ENCODE measurements at places on chromosomes 1 and 21.
A peak's percentile ranks its signal among the peaks of the same experiment; 100 is the strongest.

GRCh38 chr1:230350208-230350921 lies 75.8 kb downstream of the PGBD5 start:
- H3K36me3 ChIP-seq = no peaks in the 10 kb centered on the region
- H3K4me3 ChIP-seq = no peak overlapping the region
- no peaks in the 10 kb centered on the region for H3K27me3 ChIP-seq
- no peak overlapping the region for H3K27ac ChIP-seq
- DNase-seq = no peak

DNA sequence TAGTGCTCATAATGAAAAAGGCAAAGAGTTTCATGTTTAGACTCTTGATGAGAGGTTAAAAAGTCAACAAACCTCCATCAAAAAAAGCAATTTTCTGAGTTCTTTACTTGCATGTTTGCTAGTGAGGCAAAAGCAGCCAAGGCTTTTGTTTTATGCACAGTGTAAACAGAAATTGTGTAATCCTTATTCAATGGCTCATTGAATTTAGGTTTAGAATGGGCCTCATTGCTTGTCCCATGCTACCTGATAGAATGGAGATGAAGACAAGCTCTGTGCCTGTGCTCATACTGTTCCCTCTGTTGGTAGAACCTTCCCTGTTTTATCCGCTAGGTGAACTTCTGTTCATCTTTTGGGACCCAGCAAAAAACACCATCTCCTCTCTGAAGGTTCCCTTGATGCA lies 10.0 kb upstream of the LRRC8D start:
- H3K27ac ChIP-seq = no peak overlapping the region
- H3K27me3 ChIP-seq = no peaks in the 10 kb centered on the region
- H3K4me1 ChIP-seq = no peaks in the 10 kb centered on the region

DNA sequence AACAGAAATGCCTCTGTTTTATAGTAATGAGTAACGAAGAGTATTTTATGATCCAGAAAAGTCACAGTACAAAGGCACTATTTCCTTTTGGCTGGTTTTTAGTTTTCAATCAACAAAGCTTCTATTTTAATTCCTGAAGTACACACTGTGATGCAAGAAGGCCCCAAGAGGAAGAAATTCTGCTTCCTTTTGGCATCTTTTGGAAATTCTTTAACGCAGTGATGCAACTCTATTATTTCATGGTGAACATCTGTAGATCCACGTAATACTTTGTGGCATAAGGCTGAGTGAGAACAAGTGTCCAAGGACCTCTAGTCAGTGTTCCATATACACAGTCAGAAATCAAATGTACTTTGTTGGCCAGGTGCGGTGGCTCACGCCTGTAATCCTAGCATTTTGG lies 137.5 kb downstream of the TGFB2 start:
- no peaks in the 10 kb centered on the region for H3K27me3 ChIP-seq
- no peaks in the 10 kb centered on the region for H3K36me3 ChIP-seq
- H3K4me3 ChIP-seq = no peak overlapping the region

GRCh38 chr1:225889743-225890142 lies 797 bp upstream of the LEFTY1 start:
- no peak overlapping the region for H3K27ac ChIP-seq
- H3K4me3 ChIP-seq = no peak overlapping the region
- DNase-seq = no peak
- no peaks in the 10 kb centered on the region for H3K27me3 ChIP-seq
- peaks cover 26% of the 10 kb centered on the region for H3K4me1 ChIP-seq

GRCh38 chr1:23062271-23062670 lies 43.0 kb downstream of the KDM1A start:
- H3K36me3 ChIP-seq = peaks cover 68% of the 10 kb centered on the region
- no peak overlapping the region for H3K27ac ChIP-seq
- no peak for DNase-seq
- H3K27me3 ChIP-seq = no peaks in the 10 kb centered on the region

GRCh38 chr1:154198756-154199562 lies 7.1 kb upstream of the TPM3 start:
- peaks cover 3% of the 10 kb centered on the region for H3K4me1 ChIP-seq
- peak; percentile 30 for DNase-seq
- no peak overlapping the region for H3K4me3 ChIP-seq

DNA sequence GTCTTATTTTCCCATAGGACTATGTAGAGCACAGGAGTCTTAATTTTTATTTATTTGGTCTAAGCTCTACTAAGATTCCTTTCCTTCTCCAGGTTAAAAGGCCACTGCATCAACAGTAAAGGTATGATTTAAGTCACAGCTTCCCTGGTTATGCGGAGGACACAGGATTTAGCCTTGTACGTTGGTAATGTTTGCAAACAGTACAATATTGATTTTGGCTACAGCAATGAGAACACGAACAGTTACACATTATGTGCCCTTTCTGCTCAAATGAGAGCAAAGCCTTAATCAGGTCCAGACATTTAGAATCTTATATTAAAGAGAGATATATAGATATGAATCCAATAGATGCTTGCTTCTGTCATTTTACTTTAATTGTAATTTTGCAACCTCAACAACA lies 264.0 kb downstream of the NUF2 start:
- H3K27me3 ChIP-seq = no peaks in the 10 kb centered on the region
- no peaks in the 10 kb centered on the region for H3K36me3 ChIP-seq
- H3K4me1 ChIP-seq = no peaks in the 10 kb centered on the region
- H3K27ac ChIP-seq = no peak overlapping the region
- no peak for DNase-seq
- no peak overlapping the region for H3K4me3 ChIP-seq

DNA sequence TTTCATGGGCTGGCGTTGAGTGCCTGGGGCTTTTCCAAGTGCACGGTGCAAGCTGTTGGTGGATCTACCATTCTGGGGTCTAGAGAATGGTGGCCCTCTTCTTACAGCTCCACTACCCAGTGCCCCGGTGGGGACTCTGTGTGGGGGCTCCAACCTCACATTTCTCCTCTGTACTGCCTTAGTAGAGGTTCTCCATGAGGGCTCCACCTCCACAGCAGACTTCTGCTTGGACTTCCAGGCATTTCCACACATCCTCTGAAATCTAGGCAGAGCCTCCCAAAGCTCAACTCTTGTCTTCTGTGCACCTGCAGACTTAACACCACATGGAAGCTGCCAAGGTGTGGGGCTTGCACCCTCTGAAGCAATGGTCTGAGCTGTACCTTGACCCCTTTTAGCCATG lies 82.1 kb downstream of the CCDC18 start:
- H3K4me3 ChIP-seq = no peak overlapping the region
- peaks cover 17% of the 10 kb centered on the region for H3K36me3 ChIP-seq
- no peak for DNase-seq
- no peaks in the 10 kb centered on the region for H3K4me1 ChIP-seq
- no peak overlapping the region for H3K27ac ChIP-seq

DNA sequence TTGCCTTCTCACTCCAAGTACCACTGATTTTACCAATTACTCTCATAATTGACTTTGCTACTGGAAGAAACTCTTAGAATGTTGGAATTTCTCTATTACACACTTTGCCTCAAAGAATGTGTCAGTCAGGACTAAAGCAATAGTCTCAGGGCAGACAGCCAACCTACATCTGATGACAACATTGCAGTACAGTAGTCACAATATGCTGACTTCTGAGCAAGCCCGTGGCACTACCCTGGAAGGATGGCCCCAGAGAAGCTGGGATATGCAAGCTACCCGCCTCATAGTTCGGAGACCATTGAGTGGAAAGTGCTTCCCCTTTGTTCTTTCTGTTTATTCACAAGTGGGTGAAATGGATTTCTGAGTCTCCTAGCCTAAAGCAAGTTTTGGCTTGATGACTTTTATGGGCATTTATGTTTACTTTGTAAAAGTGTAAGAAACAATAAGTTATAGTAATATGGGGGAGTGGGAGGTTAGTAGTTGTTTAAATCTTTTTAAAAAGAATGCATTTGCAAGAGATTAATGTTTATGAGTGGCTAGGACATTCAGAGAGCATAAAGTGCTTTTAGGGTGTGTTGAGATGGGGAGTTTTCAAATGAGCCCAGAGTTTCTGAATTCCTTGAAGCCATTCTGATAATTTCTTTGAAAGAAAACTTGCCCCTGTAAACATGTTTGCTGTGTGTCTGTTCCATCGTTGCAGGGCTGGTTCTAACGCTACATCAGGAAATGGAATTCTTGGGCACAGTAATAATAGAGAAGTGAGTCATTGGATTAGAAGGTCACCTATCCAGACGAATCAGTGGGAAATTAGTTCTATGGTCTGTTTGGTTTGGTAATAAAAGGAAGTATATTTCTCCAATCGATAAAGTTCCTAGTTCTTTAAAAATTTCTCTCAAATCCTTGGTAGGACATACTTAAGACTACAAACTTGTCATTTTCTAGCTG lies 63.8 kb downstream of the LMO4 start:
- H3K27me3 ChIP-seq = no peaks in the 10 kb centered on the region
- no peak for DNase-seq
- no peak overlapping the region for H3K4me3 ChIP-seq
- H3K4me1 ChIP-seq = no peaks in the 10 kb centered on the region

GRCh38 chr1:44810101-44810761 lies 1.9 kb downstream of the BTBD19 start:
- no peaks in the 10 kb centered on the region for H3K27me3 ChIP-seq
- peaks cover 95% of the 10 kb centered on the region for H3K4me1 ChIP-seq
- H3K27ac ChIP-seq = peak overlapping the region; percentile 100
- H3K36me3 ChIP-seq = peaks cover 17% of the 10 kb centered on the region
- H3K4me3 ChIP-seq = peak overlapping the region; percentile 4

GRCh38 chr1:228979774-228980173 lies 244.5 kb downstream of the RHOU start:
- no peak for DNase-seq
- H3K27me3 ChIP-seq = no peaks in the 10 kb centered on the region

DNA sequence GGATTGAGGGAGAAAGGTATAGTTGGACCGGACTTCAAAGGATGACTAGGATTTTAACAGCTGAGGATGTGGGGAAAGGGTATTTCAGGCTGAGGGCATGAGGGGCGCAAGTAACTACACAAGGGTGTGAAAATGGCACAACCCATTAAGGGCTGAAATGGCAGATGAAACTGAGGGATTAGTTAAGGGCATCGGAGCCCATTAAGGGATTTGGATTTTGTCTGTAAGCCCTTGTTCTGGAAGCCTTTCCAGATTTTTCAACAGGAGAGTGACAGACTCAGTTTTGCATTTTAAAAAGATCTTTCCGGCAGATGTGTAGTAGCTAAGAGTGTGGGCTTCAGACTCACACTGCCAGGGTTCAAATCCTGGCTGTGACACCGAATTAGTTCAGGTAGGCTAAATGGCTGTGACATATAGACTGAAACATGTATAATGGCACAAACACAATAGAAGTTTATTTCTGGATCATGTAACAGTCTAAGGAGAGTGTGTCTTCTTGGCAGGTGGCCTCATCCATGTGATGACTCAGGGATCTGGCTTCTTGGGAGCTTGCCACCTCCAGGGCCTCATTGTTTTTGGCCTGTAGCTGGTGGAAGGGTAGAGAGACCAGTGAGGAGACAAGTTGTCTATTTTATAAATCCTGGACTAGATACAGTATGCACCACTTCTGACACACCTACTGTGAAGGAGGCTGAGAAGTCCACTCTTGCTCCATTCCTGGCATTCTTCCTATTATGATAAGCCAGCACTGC lies 49.6 kb downstream of the UBE2T start:
- no peak overlapping the region for H3K27ac ChIP-seq
- no peaks in the 10 kb centered on the region for H3K36me3 ChIP-seq
- H3K27me3 ChIP-seq = no peaks in the 10 kb centered on the region
- peaks cover 19% of the 10 kb centered on the region for H3K4me1 ChIP-seq
- DNase-seq = no peak
- H3K4me3 ChIP-seq = no peak overlapping the region

- no peak for DNase-seq
- H3K27me3 ChIP-seq = peaks cover 3% of the 10 kb centered on the region
- H3K4me1 ChIP-seq = no peaks in the 10 kb centered on the region
- H3K36me3 ChIP-seq = no peaks in the 10 kb centered on the region
- no peak overlapping the region for H3K27ac ChIP-seq
- H3K4me3 ChIP-seq = no peak overlapping the region
Measured at GRCh38 chr1:27686223-27686990, 14.4 kb upstream of the IFI6 start.

DNA sequence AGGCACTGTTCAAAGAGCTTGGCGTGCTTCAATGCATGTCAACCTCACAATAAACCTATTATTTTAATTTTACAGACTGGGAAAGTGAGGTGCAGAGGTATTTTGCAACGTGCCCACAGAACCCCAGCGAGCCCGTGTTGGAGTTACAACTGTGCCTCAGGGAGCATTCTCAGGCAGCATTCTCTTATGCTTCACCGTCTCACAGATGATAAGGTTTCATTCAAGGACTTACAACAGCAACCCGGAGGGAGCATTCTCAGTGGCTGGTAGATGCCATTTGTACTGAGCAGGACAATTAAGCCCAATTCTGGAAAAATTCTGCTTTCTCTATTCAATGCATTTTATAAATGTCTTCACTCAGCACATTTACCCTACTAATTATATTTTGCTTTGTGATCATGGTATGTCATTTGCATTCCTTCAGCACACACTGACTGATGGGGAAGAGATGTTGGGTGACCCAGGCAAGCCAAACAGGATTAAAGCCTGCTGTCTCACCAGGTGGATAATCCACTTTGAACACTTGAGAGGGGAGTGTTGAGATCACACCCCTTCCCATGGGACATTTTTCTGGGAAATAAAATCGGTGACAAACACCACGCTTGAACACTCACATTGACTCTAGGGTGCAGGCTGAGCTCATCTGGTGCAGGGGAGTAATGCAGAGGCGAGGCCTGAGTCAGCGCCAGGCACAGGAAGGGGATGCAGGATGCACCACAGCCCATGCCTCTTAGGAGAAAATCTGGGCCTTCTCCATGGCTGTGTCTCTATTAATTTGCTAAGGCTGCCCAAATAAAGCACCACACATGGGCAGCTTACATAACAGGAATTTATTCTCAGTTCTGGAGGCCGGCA lies 113.9 kb downstream of the CLIC6 start:
- no peak overlapping the region for H3K27ac ChIP-seq
- no peak for DNase-seq

DNA sequence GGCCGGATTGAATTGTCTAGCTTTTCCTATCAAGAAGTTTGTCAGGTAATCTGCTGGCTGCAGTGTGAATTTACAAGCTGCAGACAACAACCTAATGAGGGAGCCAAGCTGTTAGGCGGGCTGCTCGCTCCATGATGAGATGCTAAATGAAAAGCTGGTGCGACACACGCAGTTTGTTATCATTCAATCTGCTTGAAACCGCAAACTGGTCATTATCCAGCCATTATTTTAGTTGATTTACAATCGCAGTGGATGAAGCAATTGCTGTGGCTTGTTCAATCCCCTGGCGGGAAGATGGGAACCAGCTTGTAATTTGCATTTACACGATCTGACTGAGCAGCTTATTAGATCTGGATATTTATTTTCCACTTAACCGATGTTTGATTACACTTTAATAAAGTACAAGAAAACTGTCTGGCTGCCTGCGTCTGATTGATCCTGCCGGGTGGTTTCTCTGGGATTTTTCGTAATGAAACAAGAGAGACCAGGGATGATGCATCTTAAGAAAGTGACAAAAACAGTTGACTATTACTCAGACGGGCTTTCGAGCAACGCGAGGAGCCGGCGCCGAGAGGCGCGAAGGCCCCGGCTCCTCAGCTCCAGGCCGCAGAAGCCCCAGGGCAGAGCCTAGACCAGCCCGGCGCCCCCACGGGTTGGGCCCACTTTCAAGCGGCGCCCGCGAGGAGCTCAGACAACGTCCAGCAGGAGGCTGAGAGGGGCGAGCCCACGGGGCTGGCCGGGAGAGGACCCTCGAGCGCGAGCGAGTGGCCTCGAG lies 118.0 kb upstream of the BARHL2 start:
- no peaks in the 10 kb centered on the region for H3K36me3 ChIP-seq
- no peak for DNase-seq
- no peak overlapping the region for H3K4me3 ChIP-seq
- peaks cover 85% of the 10 kb centered on the region for H3K27me3 ChIP-seq
- no peak overlapping the region for H3K27ac ChIP-seq

GRCh38 chr1:183097438-183098051 lies 74.3 kb downstream of the LAMC1 start:
- no peak for DNase-seq
- H3K36me3 ChIP-seq = no peaks in the 10 kb centered on the region
- peaks cover 6% of the 10 kb centered on the region for H3K27me3 ChIP-seq
- H3K4me1 ChIP-seq = no peaks in the 10 kb centered on the region
- no peak overlapping the region for H3K4me3 ChIP-seq

All from CD4-positive, alpha-beta T cell (primary cell).